CD4-positive, alpha-beta T cell treated with Interleukin-2 at 100 ng/mL for 4 hours (primary cell): ENCODE measurements at places on chromosomes 6 and 20.
A peak's percentile ranks its signal among the peaks of the same experiment; 100 is the strongest.

- peak; percentile 17 for DNase-seq
Observed at GRCh38 chr6:4936681-4937041, 67.2 kb downstream of the RPP40 start.

- no peak for DNase-seq
Observed at GRCh38 chr6:111685058-111685457, 79.4 kb upstream of the TRAF3IP2 start.

DNA sequence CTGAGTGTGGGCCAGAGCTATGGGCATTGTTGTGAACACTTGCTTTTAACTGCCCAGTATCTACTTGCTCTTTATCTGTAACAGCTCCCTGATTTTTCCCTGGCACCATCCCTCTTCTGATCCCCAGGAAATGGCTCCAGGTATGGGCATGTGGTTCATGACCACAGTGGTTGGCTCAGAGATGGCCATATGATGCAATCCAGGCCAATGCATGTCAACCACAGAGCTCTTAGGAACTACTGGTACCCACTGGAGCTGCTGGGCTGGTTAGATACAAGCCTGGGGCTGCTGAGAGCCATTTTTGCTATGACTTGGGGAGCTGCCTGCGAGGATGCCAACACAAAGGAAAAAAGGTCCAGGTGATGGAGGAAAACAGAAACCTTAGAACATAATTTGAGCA, 55.6 kb downstream of the KCNB1 start:
- no peak for DNase-seq

- DNase-seq: no peak
Observed at GRCh38 chr6:50849796-50850180, 31.1 kb downstream of the TFAP2B start.

DNA sequence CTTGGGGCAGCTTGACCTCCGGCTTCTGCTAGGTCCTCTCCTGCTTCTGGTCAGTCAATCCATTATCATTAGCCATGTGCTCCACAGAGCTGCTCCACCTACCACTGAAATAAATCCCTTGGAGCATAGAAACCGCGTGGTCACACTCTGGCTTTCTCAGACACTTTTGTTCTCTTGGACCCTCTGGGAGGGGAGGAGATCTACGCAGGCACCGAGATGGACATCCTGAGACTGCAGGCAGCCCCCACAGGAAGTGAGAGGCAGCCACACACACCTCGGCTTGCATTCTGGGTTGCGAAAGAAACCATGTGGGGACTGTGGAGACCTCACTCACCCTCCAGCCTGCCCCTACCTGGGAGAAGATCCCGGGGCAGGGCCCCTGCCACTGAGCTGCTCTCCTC, 79.5 kb downstream of the FYN start:
- DNase-seq: peak; percentile 56

GRCh38 chr6:51350308-51350904, 531.7 kb downstream of the TFAP2B start:
- no peak for DNase-seq

GRCh38 chr6:91081452-91082067, 494.7 kb upstream of the MAP3K7 start:
- DNase-seq: peak; percentile 6

DNA sequence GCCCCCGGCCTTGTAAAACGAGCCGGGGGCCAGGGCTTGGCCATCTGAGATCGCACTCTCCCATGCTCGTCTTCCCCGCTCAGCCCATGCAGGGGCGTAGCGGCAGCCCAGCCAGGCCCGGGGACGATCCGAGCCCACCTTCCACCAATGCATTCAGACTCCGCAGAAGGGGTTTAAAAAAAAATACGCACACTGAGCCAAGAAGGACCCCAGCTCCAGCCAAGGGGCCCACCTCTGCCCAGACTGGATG, 320 bp downstream of the GSTA4 start:
- peak; percentile 6 for DNase-seq

DNA sequence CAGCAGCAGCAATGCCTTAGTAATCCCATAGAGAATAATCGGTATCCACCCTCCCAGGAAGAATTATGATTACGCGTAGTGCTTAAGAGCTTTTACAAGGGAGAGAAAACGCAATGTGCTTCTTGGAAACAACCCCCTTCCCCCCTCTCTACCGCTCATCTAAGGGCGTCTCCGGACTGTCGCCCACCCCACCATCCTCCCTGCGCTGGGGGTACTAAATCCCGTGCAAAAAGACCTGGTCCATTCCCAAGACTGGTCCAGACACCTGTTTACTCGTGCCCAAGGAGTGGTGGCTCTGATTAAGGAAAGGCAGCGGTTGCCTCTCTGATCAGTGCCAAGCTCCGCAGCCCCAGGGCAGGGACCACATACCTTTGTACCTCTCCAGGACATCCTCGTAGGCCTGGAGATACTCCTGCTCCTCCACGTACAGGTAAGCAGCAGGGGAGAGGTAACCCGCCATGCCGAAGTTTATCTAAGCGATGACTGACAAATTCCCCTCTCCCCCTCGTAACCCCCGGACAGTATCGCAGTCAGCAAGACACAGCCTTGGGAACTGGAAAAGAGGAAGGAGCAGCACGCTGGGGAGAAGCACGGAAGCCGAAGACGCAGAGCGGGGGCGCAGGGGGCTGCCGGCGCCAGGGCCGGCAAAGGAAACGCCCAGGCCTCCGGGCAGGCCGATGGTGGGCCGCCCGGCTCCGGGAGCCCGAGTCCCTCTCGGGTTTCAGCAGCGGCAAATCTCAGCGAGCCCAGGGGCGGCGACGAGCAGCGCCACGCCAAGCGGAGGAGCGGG, 112.0 kb upstream of the BEND6 start:
- DNase-seq: no peak

GRCh38 chr6:722077-722524, 29.2 kb upstream of the EXOC2 start:
- peak; percentile 77 for DNase-seq

DNA sequence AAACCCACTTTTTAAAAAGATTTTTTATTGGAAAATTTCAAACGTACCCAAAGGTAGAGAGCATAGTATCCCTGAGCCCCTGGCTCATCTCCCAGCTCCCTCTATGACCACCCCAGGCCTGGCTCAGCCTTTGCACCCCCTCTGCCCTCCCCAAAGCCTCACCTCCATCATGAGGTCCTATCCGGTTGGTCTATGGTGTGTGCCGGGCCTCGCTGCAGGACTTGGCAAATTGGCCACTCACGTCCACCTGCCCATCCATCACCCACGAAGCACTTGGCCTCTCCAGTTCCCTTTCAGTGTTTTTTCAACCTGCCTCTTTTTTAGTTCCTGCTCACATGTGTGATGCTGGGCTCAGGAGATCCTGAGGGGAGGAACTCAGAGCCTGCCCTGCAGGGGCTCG, 147.4 kb downstream of the CDH4 start:
- DNase-seq: no peak

GRCh38 chr20:50312682-50313521, 122.3 kb downstream of the CEBPB start:
- no peak for DNase-seq

- no peak for DNase-seq
Observed at GRCh38 chr6:150392452-150393220, 23.8 kb downstream of the IYD start.

GRCh38 chr6:44452725-44453124, 65.2 kb downstream of the CDC5L start:
- no peak for DNase-seq

DNA sequence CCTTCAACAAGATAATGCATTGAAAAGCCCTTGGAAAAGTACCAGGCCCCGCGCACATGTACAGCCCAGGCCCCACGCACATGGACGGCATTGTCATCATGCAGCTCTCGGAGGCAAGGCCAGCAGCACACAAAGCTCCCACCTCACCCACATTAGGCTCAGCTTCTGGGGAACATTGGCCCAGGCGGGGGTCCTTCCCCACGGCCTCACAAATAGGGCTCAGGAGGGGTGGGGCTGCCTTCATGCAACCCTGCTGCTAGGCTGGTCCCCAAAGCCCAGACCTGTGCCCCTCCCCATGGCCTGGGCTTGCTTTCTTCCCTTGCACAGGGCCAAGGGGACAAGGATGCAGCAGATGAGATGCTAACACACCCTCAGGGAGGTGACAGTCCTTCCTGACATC, 26.7 kb downstream of the NPEPL1 start:
- DNase-seq: no peak

DNA sequence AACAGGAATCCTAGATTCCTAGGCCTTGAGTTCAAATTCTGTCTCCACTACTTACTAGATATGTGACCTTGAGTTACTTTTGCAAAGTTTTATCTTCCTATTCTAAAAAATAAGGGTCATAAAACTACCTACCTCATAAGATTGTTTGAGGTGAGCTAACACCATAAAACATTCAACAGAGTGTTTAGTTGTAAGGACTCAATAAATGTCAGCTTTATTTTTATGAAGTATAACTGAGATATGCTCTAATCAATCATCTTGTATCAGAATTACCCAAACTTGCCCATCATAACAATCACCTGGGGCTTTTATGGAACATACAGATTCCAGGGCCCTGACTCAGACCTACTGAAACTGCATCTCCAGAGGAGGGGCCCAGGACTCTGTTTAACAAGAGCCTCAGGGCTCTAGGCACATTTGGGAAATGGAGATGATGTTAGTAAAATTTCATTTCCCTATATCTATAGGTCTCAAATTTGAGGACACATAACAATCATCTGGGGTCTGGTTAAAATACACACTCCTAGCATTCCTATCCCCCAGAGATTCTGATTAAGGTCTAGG, 35.5 kb upstream of the MRAP2 start:
- DNase-seq: no peak

- DNase-seq: no peak
Observed at GRCh38 chr20:40864470-40864869, 164.2 kb upstream of the TOP1 start.

- DNase-seq: no peak
Observed at GRCh38 chr6:23174781-23175361, 605.5 kb downstream of the HDGFL1 start.

DNA sequence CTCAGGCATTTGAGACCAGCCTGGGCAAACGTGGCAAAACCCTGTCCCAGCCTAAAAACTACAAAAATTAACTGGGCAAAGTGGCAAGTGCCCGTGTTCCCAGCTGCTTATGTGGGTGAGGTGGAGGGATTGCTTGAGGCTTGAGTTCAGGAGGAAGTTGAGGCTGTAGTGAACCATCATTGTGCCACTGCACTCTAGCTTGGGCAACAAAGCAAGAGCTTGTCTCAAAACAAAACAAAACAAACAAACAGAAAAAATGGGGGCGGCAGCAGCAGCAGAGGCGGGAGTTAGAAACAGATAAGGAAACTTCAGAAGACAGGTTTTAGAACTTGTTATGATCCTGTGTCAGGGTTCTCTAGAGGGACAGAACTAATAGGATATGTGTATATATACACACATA, 49.0 kb downstream of the SCAF8 start:
- no peak for DNase-seq

- no peak for DNase-seq
Observed at GRCh38 chr20:6051505-6051904, 2.4 kb downstream of the LRRN4 start.

- peak; percentile 52 for DNase-seq
Observed at GRCh38 chr6:125153391-125154117, at the start of gene TPD52L1. TPD52L1 (plus strand) TSS chr6:125153773; CDS start chr6:125153952, 179 bp downstream.
